ENCODE measurements at places on chromosomes 3 and 15. TPM values are rescaled to one million over a fixed set of nuclear protein-coding genes. Genes with fewer than 3 reads are reported as not detected.

DNA sequence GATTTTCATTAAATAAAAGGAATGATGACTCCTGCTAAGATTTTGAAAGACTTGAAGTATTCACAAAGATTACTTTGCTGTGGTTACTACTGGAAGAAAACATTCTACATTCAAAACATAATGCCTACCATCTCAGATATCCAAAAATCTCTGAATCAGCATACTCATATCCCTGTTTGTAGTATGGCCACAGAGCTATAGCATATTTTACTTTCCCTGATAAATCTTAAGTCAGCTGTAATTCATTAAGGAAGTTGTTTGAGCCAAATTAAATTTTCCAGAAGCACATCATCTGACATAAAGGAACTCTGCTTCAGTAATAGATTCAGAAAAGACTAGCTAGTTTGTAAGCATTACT, 942.0 kb downstream of the ROBO1 start:
- H3K27me3 ChIP-seq = no peaks in the 10 kb centered on the region
- peaks cover 10% of the 10 kb centered on the region for H3K4me1 ChIP-seq
- DNase-seq = no peak
- no peaks in the 10 kb centered on the region for H3K36me3 ChIP-seq

DNA sequence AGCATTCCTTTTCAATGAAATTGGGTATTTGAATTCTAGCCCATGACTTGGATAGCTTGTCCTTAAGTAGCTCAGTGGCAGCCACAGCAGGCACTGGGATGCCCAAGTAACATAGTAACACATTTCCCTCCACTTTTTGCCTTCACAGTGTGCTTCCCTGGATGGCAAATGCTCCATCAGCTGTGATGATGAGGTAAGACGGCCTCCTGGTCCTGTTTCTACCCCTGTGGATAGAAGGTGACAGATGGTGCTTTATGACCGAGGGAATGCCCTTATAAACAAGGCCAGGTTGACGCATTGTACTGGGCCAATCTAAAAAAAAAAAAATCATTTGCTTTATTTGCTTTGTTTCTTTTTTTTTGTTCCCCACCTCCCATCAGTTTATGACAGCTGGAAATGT, 41.8 kb upstream of the LRTM1 start:
- no peaks in the 10 kb centered on the region for H3K27me3 ChIP-seq
- H3K4me3 ChIP-seq = no peak overlapping the region
- no peak for DNase-seq
- H3K27ac ChIP-seq = no peak overlapping the region
- no peaks in the 10 kb centered on the region for H3K4me1 ChIP-seq

GRCh38 chr3:45870099-45870498, 16.2 kb upstream of the CCR9 start:
- H3K36me3 ChIP-seq = no peaks in the 10 kb centered on the region
- H3K27ac ChIP-seq = no peak overlapping the region
- no peaks in the 10 kb centered on the region for H3K4me1 ChIP-seq

- no peak overlapping the region for H3K27ac ChIP-seq
- DNase-seq = no peak
Measured at GRCh38 chr3:49992326-49992725, 52.4 kb downstream of the RBM6 start.

Gene CPNE4
- 0.16 TPM for total RNA-seq

Measured in breast epithelium (tissue), 4 donors.